Esophagus squamous epithelium (tissue), 5 donors: ENCODE measurements at places on chromosomes 1 and 21.

GRCh38 chr1:10267319-10267718 lies 56.9 kb downstream of the KIF1B start:
- no peak overlapping the region for H3K4me3 ChIP-seq
- peaks cover 6% of the 10 kb centered on the region for H3K36me3 ChIP-seq
- no peak overlapping the region for H3K27ac ChIP-seq
- H3K27me3 ChIP-seq, result no peaks in the 10 kb centered on the region

- H3K36me3 ChIP-seq, result no peaks in the 10 kb centered on the region
- no peaks in the 10 kb centered on the region for H3K27me3 ChIP-seq
- no peak overlapping the region for H3K27ac ChIP-seq
- H3K4me1 ChIP-seq, result no peaks in the 10 kb centered on the region
- no peak overlapping the region for H3K4me3 ChIP-seq
Measured at GRCh38 chr1:53587252-53587988, 128.2 kb downstream of the DMRTB1 start.

DNA sequence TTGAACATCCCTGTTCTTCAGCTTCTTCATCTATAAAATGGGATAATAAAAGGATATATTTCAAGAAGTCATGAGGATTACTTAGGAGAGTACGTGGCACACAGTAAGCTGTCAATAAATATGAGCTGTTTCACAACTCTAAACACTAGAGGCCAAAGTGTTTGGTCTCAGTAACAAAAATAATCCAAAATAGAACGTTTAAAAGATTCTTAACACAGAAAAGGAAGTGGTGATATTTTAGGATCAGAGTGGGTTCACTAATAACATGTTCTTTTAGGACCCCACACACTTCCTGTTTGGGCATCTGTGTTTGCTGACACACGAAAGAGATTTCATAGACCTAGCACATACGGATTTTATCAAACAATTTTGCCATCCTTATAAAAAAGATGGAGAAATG lies 32.9 kb downstream of the TNFSF18 start:
- H3K27ac ChIP-seq, result no peak overlapping the region
- H3K4me1 ChIP-seq, result no peaks in the 10 kb centered on the region
- H3K36me3 ChIP-seq, result no peaks in the 10 kb centered on the region
- H3K4me3 ChIP-seq, result no peak overlapping the region

DNA sequence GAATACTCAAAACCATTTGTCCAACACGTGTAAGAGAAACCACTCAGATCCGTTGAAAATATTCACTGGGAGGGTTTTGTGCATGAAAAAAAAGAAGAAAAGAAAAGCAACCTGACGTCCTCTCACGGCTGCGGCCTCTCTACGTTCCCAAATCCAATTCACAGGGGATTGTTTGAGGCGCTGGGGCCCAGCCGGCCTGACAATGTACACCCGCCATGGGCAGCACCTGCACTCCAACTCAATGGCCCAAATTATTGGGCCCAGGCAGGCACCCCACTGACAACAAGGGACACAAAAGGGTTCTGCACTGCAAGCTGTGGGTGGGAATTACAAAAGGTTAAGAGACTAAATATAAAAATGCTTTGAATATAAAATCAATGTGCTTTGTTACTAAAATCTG lies 41.5 kb downstream of the MORN1 start:
- no peak overlapping the region for H3K4me3 ChIP-seq
- H3K27ac ChIP-seq, result no peak overlapping the region
- DNase-seq, result no peak
- no peaks in the 10 kb centered on the region for H3K36me3 ChIP-seq
- H3K4me1 ChIP-seq, result peaks cover 19% of the 10 kb centered on the region

GRCh38 chr1:246068619-246069509 lies 438.2 kb downstream of the SMYD3 start:
- no peaks in the 10 kb centered on the region for H3K27me3 ChIP-seq
- no peaks in the 10 kb centered on the region for H3K4me1 ChIP-seq
- no peaks in the 10 kb centered on the region for H3K36me3 ChIP-seq
- H3K4me3 ChIP-seq, result no peak overlapping the region
- H3K27ac ChIP-seq, result no peak overlapping the region

- peak overlapping the region; percentile 59 for H3K27ac ChIP-seq
- H3K4me1 ChIP-seq, result peaks cover 24% of the 10 kb centered on the region
- no peak overlapping the region for H3K4me3 ChIP-seq
- H3K27me3 ChIP-seq, result no peaks in the 10 kb centered on the region
- peaks cover 47% of the 10 kb centered on the region for H3K36me3 ChIP-seq
- no peak for DNase-seq
Measured at GRCh38 chr1:36182734-36183133, 26.8 kb downstream of the MAP7D1 start.

GRCh38 chr21:26804895-26805609 lies 40.2 kb downstream of the ADAMTS1 start:
- H3K27me3 ChIP-seq, result no peaks in the 10 kb centered on the region
- no peaks in the 10 kb centered on the region for H3K4me1 ChIP-seq
- no peak overlapping the region for H3K4me3 ChIP-seq
- peak overlapping the region; percentile 84 for H3K27ac ChIP-seq
- no peak for DNase-seq
- no peaks in the 10 kb centered on the region for H3K36me3 ChIP-seq

DNA sequence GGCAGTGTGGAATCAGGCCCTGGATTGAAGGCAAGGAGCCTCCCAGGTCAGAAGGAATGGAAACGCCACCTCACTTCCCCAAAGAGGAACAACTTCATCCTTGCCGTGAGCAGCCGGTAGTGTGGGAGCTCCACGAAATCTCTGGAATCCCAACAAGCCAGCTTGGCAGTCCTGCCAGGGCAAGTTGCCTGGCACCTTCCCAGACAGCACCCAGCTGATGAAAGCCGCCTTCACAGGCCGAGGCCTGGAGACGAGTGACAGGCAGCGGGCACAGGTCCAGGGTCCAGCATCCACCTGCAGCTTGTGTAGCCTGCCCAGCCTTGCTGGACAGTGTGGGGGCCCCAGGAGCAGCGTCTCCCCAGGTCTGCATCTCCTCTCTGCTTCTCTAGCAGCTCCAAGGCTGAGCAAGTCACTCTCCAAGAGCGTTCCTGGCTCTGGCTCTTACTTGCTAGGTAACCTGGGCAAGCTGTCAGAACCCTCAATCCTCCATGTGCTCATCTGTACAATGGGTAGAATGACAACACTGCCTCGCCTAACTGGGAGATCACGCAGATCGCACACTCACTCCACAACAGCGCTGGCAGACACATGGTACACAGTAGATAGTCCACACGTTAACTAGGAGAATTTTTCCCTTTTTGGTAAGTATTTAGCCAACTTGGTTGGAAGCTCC lies 43.0 kb downstream of the ACOT7 start:
- no peak for DNase-seq
- H3K27me3 ChIP-seq, result no peaks in the 10 kb centered on the region
- no peaks in the 10 kb centered on the region for H3K36me3 ChIP-seq
- H3K27ac ChIP-seq, result peak overlapping the region; percentile 46
- H3K4me1 ChIP-seq, result peaks cover 52% of the 10 kb centered on the region
- no peak overlapping the region for H3K4me3 ChIP-seq

GRCh38 chr1:63642901-63643300 lies 49.7 kb downstream of the PGM1 start:
- DNase-seq, result no peak
- H3K4me3 ChIP-seq, result no peak overlapping the region
- no peaks in the 10 kb centered on the region for H3K27me3 ChIP-seq
- peaks cover 3% of the 10 kb centered on the region for H3K4me1 ChIP-seq

- no peak overlapping the region for H3K27ac ChIP-seq
- no peaks in the 10 kb centered on the region for H3K4me1 ChIP-seq
- peaks cover 4% of the 10 kb centered on the region for H3K36me3 ChIP-seq
- DNase-seq, result no peak
- H3K4me3 ChIP-seq, result no peak overlapping the region
Measured at GRCh38 chr1:243596431-243597062, 253.5 kb downstream of the AKT3 start.

DNA sequence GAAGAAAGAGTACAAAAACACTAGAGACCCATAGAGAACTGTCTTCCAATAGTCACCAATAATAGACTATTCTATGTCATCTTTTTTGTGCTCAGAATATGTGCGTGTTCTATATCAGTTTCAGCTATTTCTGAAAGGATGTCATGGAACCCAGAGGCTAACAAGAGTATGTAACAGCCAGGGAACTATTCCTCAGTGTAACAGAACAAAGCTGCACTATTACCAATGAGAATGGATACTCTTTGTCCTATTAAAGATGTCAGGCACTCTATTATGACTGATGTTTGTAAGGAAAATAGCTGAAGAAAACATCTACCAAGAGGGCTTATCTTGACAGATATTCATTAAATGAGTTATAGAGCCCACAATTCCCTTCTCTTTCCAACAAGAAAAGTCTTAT lies 8.6 kb upstream of the LRRC8C start:
- no peak for DNase-seq
- H3K27me3 ChIP-seq, result no peaks in the 10 kb centered on the region
- no peak overlapping the region for H3K4me3 ChIP-seq
- H3K36me3 ChIP-seq, result no peaks in the 10 kb centered on the region

GRCh38 chr1:38044221-38045215 lies 2.1 kb downstream of the POU3F1 start:
- no peaks in the 10 kb centered on the region for H3K36me3 ChIP-seq
- peak overlapping the region; percentile 54 for H3K4me3 ChIP-seq
- no peak for DNase-seq
- peaks cover 17% of the 10 kb centered on the region for H3K27me3 ChIP-seq

- no peak for DNase-seq
- no peak overlapping the region for H3K4me3 ChIP-seq
- H3K27me3 ChIP-seq, result no peaks in the 10 kb centered on the region
- H3K27ac ChIP-seq, result no peak overlapping the region
Measured at GRCh38 chr1:83857103-83857502, 141.8 kb downstream of the TTLL7 start.

DNA sequence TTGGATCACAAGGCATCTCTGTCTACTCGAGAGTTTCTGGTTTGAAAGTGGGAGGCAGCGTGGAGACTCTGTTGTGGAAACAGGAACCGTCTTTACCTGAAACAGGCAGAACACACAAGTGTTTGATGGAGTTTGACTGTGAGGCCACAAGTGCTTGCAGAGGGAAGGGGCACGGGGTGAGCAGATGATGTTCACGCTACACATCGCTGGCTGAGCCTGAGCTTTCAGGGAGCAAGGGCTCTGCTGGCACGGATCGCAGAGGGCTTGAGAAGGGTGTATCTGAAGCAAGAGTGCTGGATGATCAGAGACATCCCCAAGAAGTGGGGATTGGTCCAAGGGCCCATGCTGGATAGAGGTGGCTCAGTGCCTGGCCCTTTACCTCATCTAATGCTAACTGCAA lies 59.3 kb downstream of the IGSF21 start:
- peaks cover 47% of the 10 kb centered on the region for H3K27me3 ChIP-seq
- H3K4me3 ChIP-seq, result no peak overlapping the region

GRCh38 chr1:188904201-188904600 lies 1573.5 kb downstream of the BRINP3 start:
- H3K4me3 ChIP-seq, result no peak overlapping the region
- no peak overlapping the region for H3K27ac ChIP-seq
- H3K27me3 ChIP-seq, result no peaks in the 10 kb centered on the region
- H3K36me3 ChIP-seq, result no peaks in the 10 kb centered on the region

- no peaks in the 10 kb centered on the region for H3K36me3 ChIP-seq
- no peaks in the 10 kb centered on the region for H3K4me1 ChIP-seq
- no peak overlapping the region for H3K27ac ChIP-seq
- H3K4me3 ChIP-seq, result no peak overlapping the region
- DNase-seq, result no peak
- H3K27me3 ChIP-seq, result no peaks in the 10 kb centered on the region
Measured at GRCh38 chr1:7485086-7485780, 285.9 kb upstream of the VAMP3 start.

DNA sequence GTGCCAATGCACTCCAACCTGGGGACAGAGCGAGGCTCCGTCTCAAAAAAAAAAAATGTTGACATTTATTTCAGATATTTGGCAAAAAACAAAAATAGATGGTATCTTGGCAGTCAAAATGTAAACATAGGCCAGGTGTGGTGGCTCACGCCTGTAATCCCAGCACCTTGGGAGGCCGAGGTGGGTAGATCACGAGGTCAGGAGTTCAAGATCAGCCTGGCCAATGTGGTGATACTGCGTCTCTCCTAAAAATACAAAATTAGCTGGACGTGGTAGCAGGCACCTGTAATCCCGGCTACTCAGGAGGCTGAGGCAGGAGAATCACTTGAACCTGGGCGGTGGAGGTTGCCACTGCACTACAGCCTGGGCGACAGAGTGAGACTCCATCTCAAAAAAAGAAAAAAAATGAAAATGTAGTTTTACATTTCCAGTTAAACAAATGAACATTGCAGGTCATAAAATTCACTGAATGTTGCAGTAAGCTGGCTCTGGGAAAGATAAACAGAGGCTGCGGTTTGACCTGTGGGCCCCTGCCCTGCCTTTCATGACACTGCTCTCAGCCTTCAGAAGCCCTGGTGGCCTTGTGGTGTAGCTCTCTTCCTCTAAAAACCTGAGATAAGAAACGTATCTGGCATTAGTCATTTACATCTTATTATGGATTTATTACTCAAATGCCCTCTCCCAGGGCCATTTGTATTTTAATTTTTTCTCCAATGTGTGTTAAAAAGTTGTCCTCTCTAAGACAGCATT lies 12.2 kb upstream of the SLC44A3 start:
- DNase-seq, result no peak
- no peak overlapping the region for H3K27ac ChIP-seq
- no peaks in the 10 kb centered on the region for H3K36me3 ChIP-seq
- no peaks in the 10 kb centered on the region for H3K27me3 ChIP-seq

DNA sequence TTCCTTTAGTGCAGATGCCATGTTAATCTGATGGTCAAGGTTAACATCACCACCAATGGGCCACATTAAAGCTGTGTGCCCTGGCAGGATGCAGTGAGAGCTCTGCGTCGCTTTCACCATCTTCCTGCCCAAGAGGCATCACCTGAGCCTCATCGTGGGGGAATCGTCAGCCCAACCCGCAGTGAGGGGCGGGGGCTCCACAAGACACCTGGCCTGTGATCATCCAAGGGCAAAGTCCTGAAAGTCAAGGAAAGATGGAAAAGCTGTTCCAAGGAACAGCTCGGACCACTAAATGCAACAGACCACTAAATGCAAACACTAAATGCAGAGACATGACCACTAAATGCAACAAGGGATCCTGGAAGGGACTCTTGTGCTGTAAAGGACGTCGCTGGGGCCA lies 49.9 kb downstream of the WDR4 start:
- no peaks in the 10 kb centered on the region for H3K36me3 ChIP-seq
- no peak overlapping the region for H3K27ac ChIP-seq
- no peak for DNase-seq
- H3K4me1 ChIP-seq, result peaks cover 4% of the 10 kb centered on the region
- no peaks in the 10 kb centered on the region for H3K27me3 ChIP-seq
- H3K4me3 ChIP-seq, result no peak overlapping the region

DNA sequence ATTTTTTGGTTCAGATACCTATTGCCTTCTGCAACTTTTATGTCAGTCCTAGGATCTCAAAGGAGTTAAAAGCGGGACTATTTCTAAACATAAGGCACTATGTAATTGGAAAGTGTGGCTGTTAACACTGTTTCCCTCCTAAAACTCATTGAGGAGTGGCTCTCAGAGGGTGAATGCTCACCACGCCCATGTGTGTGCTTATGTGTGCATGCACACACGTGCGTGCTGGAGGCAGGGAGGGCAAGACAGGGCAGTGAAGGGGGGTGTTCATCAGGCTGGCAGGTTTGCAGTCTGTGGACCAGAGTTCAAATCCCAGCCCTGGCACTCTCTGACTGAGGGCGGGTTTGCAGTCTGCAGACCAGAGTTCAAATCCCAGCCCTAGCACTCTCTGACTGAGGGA lies 22.4 kb downstream of the KCNAB2 start:
- H3K36me3 ChIP-seq, result no peaks in the 10 kb centered on the region
- H3K27me3 ChIP-seq, result no peaks in the 10 kb centered on the region
- no peak for DNase-seq
- no peak overlapping the region for H3K27ac ChIP-seq
- no peaks in the 10 kb centered on the region for H3K4me1 ChIP-seq
- H3K4me3 ChIP-seq, result no peak overlapping the region
